ENCODE measurements at places on chromosomes 6 and 20.
A peak's percentile ranks its signal among the peaks of the same experiment; 100 is the strongest.

- DNase-seq = no peak
Observed at GRCh38 chr20:24102290-24102689, 113.7 kb upstream of the GGTLC1 start.

DNA sequence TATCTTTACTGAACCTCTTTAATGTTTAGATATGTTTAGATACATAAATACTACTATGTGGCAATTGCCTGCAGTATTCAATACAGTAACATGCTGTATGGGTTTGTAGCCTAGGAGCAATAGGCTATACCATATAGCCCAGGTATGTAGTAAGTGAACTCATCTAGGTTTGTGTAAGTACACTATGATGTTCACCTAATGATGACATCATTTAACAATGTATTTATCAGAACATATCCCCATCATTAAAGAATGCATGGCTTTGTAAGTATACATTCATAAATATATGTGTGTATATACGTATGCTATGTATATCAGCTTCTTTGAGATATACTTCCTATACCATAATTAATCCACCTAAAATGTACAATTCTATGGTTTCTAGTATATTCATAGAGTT, 631.2 kb upstream of the MAN1A1 start:
- DNase-seq = no peak

DNA sequence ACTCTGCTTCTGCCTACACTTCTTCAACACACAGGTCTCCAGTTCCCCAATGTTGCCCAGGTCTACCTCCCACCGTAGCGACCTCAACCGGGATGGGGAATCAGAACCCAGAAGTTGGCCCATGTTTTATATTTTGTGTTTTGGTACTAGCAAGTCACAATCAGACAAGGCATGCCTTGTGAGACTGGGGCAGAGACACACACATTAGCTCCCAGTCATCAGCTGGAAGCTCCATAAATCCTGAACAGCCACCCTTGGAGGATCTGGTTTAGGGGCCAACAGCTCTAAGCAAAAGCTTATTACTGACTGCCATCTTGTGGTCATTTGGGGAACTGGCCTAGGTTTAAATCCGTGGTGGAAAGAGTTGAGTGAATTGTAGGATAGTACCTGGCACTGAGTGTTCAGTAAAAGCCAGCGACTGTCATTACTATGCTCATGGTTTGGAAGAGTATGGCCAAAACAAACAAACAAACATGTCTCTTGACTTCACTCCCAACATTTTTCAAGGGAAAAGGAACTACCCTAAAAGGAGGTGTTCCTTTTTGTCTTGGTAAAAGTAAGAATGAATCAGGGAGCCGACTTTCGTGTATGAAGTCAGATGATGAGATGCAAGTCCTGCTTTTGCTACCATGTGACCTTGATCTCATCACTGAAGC, 40.5 kb downstream of the PIM1 start:
- peak; percentile 85 for DNase-seq

DNA sequence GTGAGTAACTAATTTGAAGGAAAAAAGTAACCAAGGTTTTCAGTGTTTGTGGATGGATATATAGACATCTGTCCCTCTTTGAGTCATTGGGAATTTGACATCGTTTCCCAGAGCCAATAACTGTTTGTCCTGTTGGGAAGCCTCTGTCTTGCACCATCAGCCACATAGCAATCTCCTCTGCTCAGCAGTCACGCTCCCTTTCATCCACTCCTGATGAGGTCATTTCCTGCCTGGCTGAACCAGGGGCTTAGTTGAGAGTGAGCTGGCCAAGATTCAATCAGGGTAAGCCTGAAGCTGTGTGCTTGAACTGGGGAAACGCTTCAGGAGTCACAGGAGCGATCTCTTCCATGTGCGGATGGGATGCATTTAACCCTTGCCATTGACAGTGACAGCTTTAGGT, 121.5 kb upstream of the FOXQ1 start:
- DNase-seq = peak; percentile 86

DNA sequence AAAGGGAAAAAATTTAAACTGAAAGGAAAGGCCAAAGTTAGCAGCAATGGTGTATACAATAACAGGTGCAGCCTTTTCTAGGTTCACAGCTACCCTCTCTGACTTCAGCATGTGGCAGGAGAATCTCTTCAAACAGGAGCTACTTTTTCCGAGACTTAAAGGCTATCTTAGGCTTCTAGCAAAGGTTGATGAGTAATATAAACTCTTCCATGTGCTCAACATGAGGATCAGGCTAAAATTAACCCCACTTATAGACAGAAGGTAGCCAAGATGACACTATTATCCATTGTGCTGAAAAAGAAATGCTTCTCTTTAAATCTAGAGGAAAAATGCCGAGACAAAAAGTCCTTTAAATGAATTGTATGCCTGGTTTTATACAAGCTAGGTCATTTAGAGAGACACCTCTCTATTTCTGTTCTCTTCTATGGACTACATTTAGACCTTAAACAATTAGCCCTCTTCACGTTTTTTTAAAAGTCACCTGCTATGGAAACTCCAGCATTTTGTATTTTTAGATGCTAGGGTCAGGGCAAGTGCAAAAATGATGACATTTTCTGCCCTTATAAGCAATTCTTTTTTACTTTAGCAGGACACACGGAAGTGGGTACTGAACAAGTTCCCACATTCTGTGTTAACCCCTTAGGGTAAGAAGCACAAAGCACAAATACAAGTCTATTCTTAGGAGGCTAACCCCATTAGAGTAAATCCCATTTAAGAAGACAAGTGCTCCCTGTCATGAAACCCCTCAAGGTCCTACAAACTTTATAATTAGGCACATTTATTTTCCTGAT, 216.8 kb upstream of the CITED2 start:
- no peak for DNase-seq

GRCh38 chr6:22736740-22737139, 167.4 kb downstream of the HDGFL1 start:
- DNase-seq = no peak

DNA sequence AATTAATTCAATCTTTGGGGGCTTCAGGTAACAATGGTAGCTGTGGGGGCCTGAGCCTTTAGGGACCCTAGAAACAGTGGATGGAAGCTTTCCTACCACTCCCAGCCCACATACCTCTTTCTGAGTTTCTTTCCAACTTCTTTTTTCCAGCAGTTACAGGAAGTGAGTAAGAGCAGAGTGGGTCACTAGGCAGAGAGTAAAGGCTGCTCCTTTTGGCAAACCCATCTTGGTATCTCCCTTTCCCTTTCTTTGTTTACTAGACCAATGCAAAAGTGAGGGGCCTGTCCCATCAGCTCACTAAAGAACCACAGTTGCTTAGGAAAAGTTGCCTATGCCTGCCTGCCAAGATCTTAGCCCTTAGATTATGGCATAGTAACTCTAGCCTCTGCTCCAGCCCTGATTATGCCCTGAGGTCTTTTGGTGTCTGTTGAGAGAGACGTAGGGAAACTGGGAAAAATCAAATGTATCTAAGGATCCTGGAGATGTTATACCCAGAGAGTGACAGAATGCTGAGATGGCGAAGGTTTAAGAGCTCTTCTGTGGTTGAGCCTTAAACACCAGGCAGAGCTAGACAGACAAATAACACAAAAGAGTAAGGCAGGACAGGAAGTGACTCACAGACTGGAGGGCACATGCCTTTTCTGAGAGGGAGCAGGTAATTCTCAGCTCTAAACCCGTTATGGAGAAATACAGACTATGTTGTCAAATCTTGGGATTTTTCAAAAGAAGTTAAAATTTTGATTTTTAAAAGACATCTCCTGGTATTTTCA, 31.3 kb downstream of the TRMT6 start:
- peak; percentile 22 for DNase-seq

DNA sequence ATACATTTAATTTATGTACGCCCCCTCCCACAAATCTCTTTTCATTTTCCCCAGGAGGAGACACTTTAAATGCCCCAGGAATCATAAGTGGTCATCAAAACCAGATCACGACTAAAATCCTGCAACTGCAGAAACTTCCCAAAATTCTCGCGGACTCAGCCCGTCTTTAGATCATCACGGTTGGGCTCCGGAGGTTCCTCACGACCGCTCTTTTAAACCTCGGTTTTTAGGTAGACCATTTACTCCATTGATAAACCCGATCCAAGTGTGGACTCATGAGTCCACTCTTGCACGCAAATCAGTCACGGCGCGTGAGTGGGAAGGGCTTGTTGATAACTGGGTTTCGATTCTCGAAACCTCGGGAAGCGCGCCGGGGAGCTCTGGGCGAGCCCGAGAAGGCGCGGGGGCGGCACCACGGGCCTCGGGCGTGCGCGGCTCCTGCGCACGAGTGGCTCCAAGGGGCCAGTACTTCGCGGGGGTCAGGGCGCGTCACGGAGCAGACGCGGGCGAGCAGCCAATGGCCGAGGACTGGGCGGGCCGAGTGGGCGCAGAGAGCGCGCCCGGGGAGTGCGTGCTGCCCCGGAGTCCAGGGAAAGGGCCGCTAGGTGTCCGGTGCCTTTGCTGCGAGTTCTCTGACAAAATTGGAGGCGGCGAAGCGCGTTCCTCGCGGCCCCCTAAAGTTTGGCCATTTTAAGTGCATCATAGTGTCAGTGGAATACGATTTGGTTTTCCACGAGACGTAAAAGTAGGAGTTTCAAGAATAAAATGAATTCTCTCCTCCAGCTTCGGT, 635 bp upstream of the TENT5A start:
- peak; percentile 93 for DNase-seq

- DNase-seq = no peak
Observed at GRCh38 chr6:84166395-84166794, 61.0 kb downstream of the CEP162 start.

GRCh38 chr20:41424546-41424945, 57.9 kb upstream of the EMILIN3 start:
- no peak for DNase-seq

DNA sequence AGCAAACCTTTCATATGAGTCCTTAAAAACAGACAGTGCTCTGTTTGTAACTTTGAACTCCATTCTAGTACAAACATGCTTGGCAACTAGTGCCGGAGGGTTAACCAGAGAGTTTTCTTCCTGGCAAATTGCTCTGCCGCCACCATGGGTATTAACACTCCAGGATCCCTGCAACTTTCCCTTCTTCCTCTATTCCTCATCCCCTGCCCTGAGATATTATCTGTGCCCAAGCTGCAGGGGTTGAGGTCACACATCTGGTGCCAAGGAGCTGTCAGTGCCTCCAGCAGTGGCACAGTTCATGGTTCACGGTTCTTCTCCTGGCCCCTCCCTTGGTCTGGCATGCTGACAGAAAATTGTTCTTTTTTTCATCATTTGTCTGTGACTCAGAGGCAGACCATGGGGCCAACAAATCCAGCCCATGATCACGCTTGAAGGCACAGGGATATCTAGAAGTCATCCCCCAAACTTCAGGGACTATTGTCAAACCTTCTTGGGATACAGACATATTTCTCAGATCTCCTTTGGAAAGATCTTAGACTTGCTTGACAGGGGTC, 77.5 kb downstream of the ATXN1 start:
- peak; percentile 37 for DNase-seq

DNA sequence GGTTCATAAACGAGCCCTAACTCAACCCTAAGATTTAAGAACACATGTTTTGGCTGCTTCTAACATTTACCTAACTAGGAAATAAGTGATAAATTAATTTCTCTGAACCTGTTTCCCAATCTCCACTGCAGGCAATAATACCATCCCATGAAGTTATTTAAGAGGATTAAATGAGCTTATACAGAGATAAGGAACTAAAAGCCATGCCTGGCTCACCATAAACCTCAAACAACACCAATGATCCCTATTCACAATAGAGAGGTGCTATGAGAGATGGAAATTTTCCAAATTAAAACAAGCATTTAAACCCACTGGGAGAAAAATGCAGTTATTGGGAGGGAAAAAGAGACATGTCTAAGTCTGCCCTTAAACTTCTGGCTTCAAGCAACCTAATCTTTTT, 33.9 kb upstream of the KLHL31 start:
- no peak for DNase-seq

GRCh38 chr20:51856432-51856831, 54.1 kb upstream of the SALL4 start:
- DNase-seq = peak; percentile 38

GRCh38 chr6:42929821-42930360, 611 bp downstream of the CNPY3 start:
- DNase-seq = peak; percentile 64

- no peak for DNase-seq
Observed at GRCh38 chr6:14957355-14958059, 288.4 kb upstream of the JARID2 start.

DNA sequence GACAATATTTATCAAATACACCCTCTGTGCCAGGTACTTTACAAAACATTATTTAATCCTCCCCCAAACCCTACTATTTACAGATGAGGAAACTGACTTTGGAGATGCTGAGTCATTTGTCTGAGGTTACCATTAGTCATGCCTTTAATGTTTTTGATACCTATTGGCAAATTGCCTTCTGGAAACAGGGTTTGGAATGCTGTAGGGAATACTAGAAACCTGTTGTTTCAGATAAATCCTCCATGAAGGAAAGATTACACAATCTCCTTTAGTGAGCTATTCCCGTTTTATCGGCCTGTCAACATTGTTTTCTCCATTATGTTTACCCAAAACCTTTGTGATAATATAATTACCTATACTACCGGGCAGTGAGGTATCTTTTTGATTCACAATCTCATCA, 93.6 kb upstream of the ADGRF1 start:
- peak; percentile 48 for DNase-seq

DNA sequence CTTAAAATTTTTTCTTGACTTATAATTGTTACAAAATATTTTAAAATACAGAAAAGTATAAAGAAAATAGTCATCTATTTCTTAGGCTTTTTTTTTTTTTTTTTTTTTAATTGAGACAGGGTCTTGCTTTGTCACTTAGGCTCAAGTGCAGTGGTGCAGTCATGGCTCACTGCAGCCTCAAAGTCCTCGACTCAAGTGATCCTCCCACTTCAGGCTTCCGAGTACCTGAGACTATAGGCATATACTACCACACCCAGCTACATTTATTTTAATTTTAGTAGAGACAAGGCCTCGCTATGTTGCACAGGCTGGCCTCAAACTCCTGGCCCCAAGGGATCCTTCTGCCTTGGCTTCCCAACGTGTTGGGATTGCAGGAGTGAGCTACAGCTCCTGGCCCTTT, 5.3 kb upstream of the ACAT2 start:
- DNase-seq = no peak

GRCh38 chr6:41470331-41471063, 75.7 kb upstream of the FOXP4 start:
- DNase-seq = peak; percentile 44

DNA sequence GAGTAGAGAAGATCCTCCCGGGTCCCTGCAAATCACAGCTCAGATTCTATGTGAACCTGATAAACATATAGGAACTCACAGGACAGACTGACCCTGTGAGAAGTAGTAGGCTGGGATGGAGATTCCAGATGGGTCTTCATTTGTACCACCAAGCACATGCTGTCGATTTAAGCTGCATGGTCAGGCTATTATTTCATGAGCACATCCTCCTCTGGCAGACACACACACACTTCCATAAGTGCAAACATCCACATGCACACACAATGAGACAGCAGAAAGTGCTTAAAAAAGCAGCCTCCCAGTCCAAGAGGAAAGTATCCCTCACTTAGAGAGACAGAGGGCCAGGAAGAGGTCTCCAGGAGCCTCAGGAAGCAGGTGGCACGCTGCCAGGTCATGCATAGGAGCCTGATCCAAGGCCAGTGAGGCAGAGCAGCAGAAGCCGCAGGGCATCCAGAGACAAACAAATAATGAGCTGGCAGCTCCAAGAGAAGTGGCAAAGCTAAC, 131.8 kb downstream of the UNC5CL start:
- peak; percentile 25 for DNase-seq

All from GM03348 (cell line).